ENCODE measurements at places on chromosomes 3 and 15. TPM values are rescaled to one million over a fixed set of nuclear protein-coding genes. Genes with fewer than 3 reads are reported as not detected.

Gene NLGN1
- 99.4 TPM for total RNA-seq

Gene PTH1R
- total RNA-seq, result 4.2 TPM

Gene MED12L
- 23.8 TPM for total RNA-seq

Gene UBE2E1
- 94.8 TPM for total RNA-seq

Gene RNF168
- 24.0 TPM for total RNA-seq

Gene TXNRD3
- total RNA-seq, result 15.7 TPM

Gene CHRD
- total RNA-seq, result 6.0 TPM

All from diencephalon (tissue), 1 donor.